ENCODE measurements at places on chromosomes 7 and 10. TPM values are rescaled to one million over a fixed set of nuclear protein-coding genes. Genes with fewer than 3 reads are reported as not detected.

Gene KCNIP2
- 52.4 TPM for total RNA-seq

Gene ZP3
- 1.2 TPM for total RNA-seq

Gene WDFY4
- total RNA-seq: 12.6 TPM

Gene MAD1L1
- 82.9 TPM for total RNA-seq

Gene SLC39A12
- total RNA-seq: not detected

Gene BTBD16
- total RNA-seq: 0.42 TPM

Gene FOXI2
- not detected for total RNA-seq

All from tibial nerve (tissue), 4 donors.